ENCODE measurements at places on chromosomes 3 and 15.

DNA sequence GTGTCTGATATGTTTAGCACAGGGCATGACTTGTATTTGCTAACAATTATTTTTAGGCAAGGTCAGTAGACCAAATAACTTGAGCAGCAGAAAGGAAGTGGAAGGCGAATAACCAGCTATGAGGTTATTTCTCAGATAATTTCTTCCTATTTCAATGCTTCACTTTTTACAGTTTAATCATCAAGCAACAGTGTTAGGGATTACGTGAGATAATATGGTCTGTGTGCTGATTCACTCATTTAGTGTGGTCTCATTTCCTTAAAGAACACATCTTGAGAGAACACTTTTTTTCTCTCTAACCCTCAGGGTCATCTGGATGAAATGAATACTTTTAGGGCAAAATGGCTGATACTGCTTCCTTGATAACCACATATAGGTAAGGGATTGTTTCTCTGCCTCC lies 126.0 kb upstream of the CCNL1 start:
- no peak for DNase-seq

DNA sequence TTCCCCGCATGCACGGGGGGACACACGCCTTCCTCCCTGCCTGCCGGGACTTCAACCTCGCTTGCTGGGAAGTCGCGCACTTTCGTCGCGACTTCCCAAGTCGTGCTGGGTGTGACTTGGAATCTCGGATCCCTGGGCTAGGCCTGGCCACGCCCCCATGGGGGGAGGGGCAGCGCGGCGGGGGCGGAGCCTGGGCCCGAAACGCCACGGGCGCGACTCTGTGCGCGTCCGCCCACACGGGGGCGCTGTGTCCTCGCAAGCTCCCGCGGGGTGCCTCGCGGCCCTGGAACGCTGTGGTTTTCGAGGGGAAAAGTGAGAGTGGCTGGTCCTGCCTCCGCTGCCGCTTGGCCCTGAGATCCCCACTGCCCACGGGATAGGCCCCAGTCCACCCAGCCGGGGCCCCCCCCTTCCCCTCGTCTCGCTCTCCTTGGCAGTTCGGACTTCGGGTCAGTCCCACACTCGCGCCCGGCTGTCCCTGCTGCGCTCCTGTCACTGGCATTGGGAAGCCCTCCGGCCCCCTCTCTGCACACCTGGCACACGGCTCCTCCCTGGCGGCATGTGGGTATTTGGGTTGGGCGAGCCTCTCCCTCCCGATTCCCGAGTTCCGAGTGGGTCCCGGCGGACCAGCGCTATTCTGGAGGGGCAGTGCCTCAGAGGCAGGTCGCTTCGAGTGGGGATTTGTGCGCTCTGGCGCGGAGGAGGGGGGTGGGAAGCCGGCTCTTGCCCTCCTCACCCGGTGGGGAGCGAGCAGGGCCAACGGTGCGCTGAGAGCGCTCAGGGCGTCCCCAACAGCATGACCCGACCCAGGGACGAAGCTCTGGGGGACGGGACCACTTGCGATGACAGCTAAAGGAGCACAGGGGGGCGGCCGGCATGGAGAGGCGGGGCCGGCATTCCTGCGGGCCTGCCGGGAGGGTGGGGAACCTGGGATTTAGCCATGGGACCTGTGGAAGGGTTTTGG lies 23.6 kb downstream of the SEC61A1 start:
- peak; percentile 7 for DNase-seq

- no peak for DNase-seq
These were observed 93.7 kb downstream of the ABI3BP start for GRCh38 chr3:100899440-100900091.

GRCh38 chr15:88476635-88477060 lies 9.1 kb downstream of the MRPS11 start:
- DNase-seq: peak; percentile 22

DNA sequence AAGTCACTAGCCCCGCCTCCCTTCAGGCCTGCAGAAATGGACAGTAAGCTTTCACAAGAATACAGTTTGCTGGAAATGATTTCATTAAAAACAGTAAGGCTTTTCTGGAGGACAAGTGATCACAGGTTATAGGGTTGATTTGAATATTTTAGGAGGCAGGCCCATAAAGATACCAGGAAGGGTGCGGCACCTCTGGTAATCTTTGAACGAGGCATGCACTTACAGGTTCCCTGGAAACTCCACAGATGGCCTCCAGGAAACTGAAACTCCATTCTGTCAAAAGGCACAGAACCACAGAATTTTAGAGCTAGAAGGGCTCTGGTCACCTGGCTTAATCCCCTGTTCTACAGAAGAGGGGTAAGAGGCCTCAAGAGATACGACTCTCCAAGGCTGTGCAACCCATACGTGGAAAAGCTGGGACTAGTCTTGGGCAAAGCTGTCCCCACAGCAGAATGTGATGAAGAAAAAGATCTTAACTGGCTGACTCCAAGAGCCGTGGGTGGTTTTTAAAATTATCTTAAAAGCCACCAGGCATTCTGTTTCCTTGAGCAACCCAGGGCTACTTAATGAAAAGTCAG lies 1.2 kb downstream of the STARD5 start:
- DNase-seq: no peak

DNA sequence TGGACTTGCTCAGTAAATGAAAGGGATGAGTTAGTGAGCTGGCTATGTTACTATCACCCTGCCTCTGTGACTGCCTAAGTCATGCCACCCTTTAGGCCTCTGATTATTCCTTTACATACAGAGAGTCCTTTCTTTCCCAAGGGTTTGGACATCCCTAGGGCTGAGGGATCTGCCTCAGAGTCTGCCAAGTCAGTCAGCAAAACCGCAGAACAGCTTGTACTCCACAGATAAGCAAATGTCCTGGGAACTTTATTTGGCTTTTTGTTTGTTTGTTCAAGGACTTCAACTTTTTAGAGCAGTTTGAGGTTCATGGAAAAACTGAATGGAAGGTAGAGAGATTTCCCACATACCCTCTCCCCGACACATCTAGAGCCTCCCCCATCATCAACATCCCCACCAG lies 82.6 kb upstream of the TRIM42 start:
- DNase-seq: no peak

Data from Jurkat, Clone E6-1 (cell line).